ENCODE measurements at places on chromosomes 4 and X.

DNA sequence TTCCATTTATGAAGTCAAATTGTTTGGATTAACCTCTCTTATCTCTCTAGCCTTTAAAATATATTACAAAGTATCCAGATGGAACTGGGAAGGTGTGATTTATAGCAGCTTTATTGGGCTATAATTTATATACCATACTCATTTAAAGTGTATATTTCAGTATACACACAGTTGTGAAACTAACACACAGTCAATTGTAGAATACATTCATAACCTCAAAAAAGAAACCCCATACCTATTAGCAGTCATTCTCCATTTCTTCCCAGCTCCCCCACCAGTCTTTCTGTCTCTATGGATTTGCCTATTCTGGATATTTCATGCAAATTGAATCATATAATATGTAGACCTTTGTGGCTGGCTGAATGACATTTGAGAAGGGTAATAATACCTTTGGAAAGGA lies 7.6 kb upstream of the NAP1L5 start:
- no peak for DNase-seq

DNA sequence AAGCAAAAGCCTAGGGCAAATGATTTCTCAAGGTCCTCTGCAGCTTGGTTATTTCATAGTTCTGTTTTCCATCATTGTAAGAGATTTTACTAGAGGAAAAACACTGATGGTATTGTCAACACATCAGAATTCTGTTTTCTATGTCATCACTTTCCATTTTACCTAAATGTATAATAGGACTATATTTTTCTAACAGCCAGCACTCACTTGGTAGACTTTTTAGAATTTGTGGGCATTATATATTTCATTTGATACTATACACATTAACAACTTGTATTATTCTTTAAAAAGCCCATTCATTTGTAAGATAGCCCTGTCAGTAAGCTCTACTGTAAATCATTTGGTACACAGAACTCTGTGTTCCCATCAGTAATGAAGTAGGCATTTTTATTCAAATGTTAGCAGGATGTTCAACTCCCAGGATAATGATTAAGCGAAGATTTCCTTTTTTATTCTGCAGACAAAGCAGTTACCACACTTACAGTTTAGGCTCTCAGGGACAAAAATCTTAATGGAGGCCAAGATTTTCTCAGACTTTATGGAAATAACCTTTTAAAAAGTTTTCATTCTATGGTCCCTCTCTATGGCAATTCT lies 143.6 kb upstream of the TEX13C start:
- no peak for DNase-seq

GRCh38 chrX:40871385-40872082 lies 136.2 kb upstream of the MED14 start:
- DNase-seq, result no peak

DNA sequence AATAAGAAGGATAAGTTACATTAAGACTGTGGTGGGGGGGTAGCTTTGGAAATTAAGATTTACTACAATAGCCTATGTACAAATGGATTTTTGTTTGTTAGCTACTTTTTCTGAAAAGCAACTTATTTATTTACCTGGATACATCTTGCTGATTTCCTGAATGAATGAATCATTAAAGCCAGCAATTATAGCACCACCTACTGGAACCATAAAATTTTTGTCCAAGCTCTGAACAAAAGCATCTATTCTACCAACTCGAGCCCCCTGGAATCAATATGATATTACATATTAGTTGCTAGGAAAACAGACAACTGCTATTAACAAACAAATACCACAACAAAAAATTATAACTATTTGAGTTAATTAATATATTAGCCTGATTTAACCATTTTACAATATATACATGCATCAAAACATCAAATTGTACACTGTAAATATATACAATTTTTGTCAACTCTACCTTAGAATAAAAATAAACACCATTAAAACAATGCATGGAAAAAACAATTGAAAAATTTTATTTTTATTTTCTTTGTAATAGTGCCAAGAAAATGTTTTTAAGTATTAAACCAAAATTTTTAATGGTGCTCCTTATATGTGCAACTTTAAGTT lies 15.3 kb downstream of the SEPSECS start:
- DNase-seq, result peak; percentile 27

DNA sequence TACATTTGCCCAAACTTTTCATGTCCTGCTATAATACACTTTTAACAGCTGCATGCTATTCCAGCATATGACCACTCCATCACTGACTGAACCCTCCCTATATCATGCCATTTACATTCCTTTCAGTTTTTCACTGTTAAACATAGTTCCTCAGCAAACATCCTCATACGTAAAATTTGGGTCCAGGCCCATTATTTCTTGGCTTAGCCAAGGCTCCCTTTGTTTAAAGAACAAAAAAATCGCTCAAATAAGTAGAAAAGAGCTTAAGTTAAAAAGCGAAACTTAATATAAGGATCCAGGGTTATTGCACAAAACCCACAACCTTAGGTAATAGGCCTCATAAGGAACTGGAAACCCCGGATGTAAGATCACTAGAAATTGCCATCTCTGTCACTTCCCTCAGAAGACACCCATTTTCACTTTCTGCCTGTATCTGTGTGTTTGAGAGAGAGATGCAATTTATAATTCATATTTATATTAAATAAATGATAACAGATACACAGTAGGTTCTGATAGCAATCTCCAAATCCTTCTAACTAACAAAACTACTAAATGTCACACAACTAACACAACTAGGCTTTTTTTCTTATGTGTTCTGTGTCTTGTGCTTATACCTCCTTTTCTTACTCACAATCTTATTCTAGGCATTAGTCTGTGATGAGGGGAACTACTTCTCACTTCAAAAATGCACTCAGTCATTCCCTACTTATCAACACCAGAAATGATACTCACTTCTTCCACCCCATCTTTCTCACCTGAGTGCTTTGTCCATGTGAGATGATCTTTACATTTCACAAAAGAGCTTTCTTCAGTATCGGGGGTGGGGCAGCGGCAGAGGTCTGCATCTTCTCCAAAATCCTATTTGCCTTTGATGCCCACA lies 59.9 kb upstream of the FAM241A start:
- DNase-seq, result no peak

- DNase-seq, result peak; percentile 62
These were observed 531 bp downstream of the CAMK2D start for GRCh38 chr4:113760795-113761619.

DNA sequence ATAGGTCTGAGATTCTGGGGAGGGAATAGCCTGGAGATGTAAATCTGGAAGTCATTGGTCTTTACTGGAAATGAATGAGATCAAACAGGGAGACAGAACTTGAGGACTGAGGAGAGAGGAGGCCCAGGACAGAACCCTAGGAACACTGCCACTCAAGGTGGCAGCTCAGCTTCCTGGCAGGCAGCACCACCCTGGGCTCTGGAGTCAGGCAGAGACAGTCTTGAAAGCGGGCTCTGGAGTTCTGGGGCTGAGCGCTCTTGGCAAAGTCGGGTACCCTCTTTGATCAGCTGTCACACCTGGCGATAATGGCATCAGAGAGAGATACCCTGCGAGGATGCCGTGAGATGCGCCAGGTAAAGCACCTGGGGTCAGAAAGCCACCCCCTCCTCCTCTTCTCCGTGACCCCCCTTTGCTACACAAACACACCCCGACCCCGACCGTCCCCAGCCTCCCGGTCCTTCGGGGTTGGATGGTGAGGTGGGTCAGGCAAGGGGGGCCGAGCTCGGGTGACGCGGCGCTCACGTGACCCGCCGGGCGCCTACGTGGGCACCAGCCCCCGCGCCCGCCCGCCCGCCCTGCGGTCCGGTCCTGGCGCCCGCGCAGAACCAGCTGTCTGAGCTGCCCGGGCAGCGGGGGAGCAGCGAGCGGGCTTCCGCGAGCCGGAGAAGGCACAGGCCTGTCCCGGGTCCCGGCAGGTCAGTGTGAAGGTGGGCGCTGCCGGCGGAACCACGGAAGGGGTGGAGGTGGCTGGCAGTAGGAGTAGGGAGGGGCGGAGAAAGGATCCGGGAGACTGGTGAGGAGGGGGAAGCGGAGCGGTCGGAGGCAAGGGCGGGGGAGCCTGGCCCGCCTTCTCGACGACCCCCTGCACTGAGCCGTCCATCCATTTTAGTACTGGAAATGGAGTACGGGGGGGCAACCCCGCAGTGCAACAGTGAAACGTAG lies at the start of gene TCEAL3:
Gene TCEAL3 (plus strand): TSS at position 600 of the 942 bp plus-strand sequence. CDS start 1,102 bp downstream, outside the sequence.
- peak; percentile 67 for DNase-seq

DNA sequence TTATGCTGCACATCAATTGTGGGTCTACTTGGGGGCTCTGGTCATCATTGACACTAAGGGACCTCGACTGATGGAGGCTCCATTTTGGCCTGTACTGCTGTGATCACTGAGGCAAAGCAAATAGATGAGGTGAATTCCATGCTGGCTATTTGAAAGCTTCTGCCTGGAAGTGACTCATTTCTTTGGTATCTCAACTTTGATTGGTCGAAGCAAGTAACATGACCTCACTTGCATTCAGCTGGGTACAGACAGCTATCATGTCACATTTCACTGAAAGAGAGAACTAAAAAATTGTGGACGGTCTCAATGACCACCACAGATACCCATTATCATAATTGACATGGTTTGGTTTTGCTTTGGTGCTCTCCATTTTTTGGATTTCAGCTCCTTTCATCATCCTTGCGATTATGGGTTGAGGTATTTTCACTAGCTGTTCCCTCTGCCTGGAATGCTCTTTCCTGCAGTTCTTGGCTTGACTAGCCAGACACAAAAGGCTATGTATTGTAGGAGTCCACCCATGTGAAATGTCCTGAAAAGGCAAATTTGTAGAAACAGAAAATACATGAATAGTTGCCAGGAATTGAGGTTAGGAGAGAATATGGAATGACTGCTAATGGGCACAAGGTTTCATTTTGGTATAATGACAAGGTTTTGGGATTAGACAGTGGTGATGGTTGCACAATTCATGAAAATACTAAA lies 369.2 kb upstream of the LCORL start:
- DNase-seq, result no peak

- DNase-seq, result no peak
These were observed 72.1 kb downstream of the DDIT4L start for GRCh38 chr4:100118181-100118580.

- DNase-seq, result no peak
These were observed 78.3 kb upstream of the EGFL6 start for GRCh38 chrX:13491061-13491460.

GRCh38 chr4:138209094-138209493 lies 33.1 kb downstream of the SLC7A11 start:
- DNase-seq, result no peak

- DNase-seq, result no peak
These were observed 209.5 kb upstream of the LNX1 start for GRCh38 chr4:53800741-53801140.

Measured in neural progenitor cell (in vitro differentiated cells).